ENCODE measurements at places on chromosomes 3 and 15.
A peak's percentile ranks its signal among the peaks of the same experiment; 100 is the strongest.

GRCh38 chr15:40844696-40845030, 815 bp downstream of the SPINT1 start:
- DNase-seq, result peak; percentile 59

- no peak for DNase-seq
Measured at GRCh38 chr3:40328374-40328773, 18.9 kb downstream of the EIF1B start.

GRCh38 chr3:23664459-23664858, 141.3 kb upstream of the UBE2E1 start:
- no peak for DNase-seq

DNA sequence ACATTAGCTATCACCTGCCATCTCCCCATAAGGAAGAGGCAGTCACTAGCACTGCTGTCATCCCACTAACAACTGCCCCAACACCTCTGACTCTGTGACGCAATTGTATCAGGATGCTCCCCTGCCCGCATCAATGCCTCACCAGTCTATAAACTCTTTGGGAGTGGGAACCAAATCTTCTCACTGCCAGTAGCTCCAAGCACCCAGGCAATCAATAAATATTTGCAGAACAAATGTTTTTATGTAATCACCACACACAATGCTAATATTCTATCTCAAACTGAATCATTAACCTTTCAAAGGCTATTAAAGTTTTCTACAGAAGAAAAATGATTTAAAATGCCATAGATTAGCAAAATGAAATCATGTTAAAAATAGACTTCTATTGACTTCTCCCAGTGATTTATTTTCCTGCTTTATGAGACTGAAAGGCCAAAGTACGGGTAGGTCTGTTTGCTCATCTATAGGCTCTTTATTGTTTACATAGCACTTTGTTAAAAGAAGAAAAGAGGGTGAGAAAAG, 131.3 kb downstream of the PLD1 start:
- no peak for DNase-seq

DNA sequence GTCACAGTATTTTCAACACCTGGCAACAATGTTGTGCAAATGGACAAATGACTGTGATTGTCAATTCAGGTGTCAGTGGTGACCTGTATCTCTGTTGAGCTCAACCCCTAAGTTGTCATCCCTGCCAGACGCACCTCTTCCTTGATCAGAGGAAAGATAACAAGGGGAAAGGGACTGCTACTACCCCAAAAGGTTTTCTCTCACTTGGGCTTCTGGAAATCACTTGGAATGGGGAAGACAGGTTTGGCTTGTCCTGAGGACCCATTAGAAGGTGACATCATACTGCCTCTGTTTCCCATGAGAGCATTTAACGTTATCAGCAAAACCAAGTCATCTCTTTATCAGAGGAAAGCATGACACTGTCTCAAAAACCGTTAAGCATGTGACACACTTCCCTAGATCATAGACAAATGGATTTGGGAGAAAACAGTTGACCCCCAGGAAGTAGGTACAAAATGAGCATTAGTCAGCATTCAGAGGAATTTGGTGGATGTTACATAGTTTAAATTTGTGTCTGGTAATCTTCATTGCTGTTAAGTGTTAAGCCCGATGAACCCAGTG, 769.5 kb downstream of the GRM7 start:
- no peak for DNase-seq

DNA sequence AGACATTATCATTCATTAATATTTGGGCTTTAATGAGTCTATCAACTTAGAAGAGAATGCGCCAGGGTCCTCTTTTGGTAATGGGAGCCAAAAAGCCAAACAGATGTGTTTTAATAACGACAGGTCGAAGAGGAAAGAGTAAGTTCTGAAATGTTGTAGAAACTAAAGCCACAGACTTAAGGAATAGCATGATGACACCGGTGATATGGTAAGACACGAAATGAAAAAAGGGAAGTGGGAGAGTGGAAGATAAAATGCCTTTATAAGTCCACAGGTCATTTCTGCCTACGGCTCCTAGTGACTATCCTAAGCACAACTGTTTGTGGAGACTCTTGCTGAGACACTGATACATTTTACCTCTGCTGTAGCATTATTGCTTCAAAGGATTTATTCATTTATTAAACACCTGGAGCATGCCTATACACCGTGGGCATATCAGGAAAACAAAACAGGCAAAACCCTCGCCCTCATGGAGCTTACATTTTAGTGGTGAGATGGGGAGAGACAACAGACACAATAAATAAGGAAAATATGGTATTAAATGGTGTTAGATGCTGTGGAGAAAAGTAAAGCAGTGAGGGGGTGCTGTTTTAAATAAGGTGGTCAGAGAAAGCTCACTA, 11.7 kb upstream of the CD47 start:
- DNase-seq, result no peak

GRCh38 chr15:91209318-91209717, 109.3 kb downstream of the SV2B start:
- no peak for DNase-seq

DNA sequence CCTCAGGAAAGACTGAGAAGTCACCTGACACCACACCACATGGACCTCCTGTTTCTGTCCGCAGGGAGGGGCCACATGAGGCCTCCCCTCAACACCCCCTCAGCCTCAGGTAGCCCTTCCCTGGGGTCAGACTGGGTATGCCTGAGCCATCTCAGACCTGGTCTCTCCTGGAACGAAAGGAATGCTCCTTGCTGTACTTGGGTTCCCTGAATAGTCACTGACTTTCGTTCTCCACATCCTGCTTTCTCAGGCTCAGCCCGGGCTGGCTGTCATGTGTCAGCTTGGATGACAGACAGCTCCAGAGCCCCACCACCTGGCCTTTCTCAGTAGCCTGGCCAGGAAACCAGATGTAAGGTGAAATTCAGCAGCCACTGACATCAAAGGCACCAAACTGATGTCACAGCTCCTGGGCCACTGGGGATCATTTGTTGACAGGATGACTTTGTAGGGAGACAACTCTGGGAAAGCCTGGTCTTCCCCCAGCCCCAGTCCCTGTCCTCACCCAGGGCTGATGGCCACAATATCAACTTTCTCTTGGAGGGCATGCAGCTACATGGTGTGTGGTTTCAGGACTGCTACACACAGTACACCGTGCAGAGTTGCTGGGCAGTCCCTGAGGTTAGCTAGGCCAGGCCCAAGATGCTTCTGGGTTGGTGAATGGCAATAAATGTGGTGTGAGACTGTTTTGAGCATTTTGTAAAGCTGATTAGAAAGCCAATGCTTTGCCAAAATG, 141.4 kb upstream of the MRPS22 start:
- no peak for DNase-seq

- no peak for DNase-seq
Measured at GRCh38 chr3:173463250-173463649, 65.7 kb downstream of the NLGN1 start.

GRCh38 chr3:39338201-39338600, 8.7 kb downstream of the CCR8 start:
- no peak for DNase-seq

DNA sequence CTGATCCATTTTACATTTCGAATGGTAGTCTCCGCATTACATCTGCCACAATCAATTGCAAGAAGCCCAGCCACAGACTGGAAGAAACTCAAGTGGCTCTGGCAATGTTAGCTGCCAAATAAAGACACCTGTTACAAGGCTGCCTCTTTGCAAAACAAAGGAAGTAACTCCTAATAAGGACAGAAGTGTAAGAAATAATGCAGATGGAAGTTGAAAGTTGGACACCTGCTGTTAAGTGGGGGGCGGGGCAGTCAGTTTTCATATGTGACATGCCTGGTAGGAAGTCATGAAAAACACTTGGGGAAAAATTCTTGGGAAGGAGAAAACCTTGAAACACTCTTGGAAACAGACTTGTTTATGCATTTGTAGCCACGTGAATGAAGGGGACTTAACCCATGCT, 54.1 kb upstream of the ATP2C1 start:
- DNase-seq, result no peak

- no peak for DNase-seq
Measured at GRCh38 chr3:126676919-126677705, 22.2 kb upstream of the TXNRD3 start.

DNA sequence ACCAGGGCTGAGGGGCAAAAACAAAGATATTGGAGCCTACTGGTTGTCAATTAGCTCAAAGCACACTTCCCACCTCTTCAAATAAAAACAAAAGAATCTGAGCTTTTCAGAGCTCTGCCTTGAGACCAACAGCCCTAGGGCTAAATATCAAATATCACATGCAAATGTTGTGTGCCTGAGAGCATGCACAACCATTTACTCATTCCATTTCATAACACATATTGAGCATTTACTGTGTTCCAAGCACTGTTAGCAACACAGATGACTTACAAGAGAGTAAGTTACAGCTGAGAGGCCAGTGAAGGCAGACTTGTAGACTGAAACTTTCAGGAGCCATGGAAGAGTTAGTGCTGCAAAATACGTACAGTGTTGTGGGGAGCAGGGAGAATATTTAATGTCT, 222.4 kb downstream of the CPNE4 start:
- no peak for DNase-seq

- no peak for DNase-seq
Measured at GRCh38 chr15:64763021-64763420, 12.4 kb downstream of the RBPMS2 start.

- no peak for DNase-seq
Measured at GRCh38 chr3:77506384-77506783, 466.5 kb downstream of the ROBO2 start.

DNA sequence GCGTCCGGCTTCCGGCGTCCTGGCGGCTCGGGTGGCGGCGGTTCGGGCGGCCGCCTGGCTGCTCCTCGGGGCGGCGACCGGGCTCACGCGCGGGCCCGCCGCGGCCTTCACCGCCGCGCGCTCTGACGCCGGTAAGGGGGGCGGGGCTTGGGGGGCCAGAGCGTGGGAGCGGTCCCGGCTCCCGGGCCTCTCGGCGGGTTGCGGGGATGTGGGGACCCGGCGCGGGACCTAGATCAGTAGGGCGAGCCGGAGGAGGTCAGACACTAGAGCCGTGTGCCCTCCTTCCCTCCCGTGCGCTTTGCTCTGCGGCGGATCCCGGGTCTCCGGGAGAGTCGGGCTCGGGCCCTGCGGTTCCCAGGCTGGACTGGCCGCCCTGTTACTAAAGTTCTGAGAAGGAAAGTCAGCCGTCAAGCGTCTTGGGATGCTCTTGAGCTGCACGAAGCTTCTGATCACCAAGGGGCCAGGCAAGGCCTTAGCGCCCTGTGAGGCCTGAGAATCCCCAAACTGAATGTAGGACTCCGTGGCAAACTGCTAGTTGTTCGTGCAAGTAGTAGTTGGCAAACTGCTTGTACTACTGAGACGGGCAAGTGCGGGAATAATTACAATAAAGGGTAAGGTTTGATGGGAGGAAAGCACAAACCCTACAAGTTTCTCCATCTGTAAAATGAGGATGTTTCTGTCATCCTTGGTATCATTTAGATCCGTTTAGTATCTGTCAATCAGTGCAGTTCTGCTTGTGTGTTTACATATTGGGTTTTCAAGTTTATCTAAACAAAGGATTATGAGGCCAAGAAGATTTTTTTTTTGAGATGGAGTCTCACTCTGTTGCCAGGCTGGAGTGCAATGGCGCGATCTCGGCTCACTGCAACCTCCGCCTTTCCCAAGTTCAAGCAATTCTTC, 587 bp downstream of the PIGX start:
- peak; percentile 52 for DNase-seq

DNA sequence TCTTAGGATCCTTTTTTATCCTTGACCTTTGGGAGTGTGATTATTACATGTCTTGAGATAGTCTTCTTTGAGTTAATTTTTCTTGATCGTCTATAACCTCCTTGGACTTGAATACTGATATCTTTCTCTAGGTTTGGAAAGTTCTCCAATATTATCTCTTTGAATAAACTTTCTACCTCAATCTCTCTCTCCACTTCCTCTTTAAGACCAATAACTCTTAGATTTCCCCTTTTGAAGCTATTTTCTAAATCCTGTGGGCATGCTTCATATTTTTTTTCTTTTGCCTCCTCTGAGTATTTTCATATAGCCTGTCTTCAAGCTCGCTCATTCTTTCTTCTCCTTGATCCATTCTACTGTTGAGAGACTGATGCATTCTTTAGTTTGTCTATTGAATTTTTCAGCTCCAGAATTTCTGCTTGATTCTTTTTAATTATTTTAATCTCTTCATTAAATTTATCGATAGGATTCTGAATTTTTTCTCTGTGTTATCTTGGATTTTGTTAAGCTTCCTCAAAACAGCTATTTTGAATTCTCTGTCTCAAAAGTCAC, 12.1 kb downstream of the USF3 start:
- DNase-seq, result no peak

DNA sequence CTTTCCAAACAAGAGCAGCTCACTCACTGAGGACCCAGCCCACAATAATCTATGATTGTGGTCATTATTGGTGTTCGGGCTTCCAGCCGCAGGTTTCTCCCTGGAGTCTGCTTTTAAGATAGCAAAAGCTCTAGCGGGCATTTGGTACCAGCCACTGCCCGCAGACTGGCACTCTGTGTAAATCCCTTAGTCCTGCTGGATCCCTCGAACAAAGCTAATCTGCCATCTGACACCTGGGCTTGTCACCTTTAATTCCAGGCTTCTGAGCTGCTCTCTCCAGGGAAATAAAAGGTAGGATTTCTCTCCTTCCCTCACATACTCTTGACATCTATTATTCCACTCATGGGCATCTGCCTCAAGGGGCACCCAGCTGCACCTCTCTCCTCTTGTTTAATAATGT, 158.7 kb downstream of the PDCD6IP start:
- no peak for DNase-seq

GRCh38 chr3:133717424-133717823, 28.8 kb upstream of the TF start:
- no peak for DNase-seq

DNA sequence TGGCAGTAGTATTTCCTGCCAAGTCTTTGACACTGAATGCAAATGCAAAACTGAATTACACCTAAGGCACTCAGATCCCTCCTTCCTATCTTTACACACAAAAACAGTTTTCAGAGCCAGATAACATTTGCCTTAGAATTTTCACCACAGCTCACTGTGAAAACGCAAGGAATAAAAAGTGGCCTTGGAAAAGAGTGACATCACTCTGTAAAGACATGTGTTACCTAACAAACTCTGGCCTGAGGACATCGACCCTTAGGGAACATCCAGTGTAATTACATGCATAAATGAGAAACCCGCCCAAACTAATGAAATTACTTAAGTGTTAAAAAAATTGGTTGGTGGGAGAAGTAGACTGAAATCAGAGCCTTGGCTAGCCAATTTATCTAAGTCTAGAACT, 88.9 kb downstream of the PLOD2 start:
- DNase-seq, result no peak

GRCh38 chr15:73346735-73347312, 21.9 kb downstream of the HCN4 start:
- DNase-seq, result peak; percentile 64

- no peak for DNase-seq
Measured at GRCh38 chr3:44363591-44363990, 25.0 kb downstream of the TCAIM start.

Data from T-helper 2 cell (primary cell).